ENCODE measurements at places on chromosomes 6 and 20. TPM values are rescaled to one million over a fixed set of nuclear protein-coding genes. Genes with fewer than 3 reads are reported as not detected.

SLC17A1 gene
- 0.15 TPM for total RNA-seq

DNMT3B gene
- total RNA-seq: 1.5 TPM

CST2 gene
- total RNA-seq: not detected

ADTRP gene
- total RNA-seq: 9.2 TPM

BPIFB2 gene
- total RNA-seq: not detected

DPPA5 gene
- total RNA-seq: not detected

CYP39A1 gene
- not detected for total RNA-seq

SMIM13 gene
- 11.8 TPM for total RNA-seq

ADGRF5 gene
- not detected for total RNA-seq

TSPO2 gene
- total RNA-seq: not detected

TFB1M gene
- 21.6 TPM for total RNA-seq

CGA gene
- total RNA-seq: not detected

RNF217 gene
- total RNA-seq: 1.1 TPM
